NCI-H1048 (cell line): ENCODE measurements at places on chromosomes 7 and 10.

GRCh38 chr10:7432884-7433726 is 22.3 kb upstream of the SFMBT2 start:
- DNase-seq, result peak; percentile 69

- no peak for DNase-seq
These were observed 6.6 kb downstream of the C10orf90 start for GRCh38 chr10:126663880-126664279.

DNA sequence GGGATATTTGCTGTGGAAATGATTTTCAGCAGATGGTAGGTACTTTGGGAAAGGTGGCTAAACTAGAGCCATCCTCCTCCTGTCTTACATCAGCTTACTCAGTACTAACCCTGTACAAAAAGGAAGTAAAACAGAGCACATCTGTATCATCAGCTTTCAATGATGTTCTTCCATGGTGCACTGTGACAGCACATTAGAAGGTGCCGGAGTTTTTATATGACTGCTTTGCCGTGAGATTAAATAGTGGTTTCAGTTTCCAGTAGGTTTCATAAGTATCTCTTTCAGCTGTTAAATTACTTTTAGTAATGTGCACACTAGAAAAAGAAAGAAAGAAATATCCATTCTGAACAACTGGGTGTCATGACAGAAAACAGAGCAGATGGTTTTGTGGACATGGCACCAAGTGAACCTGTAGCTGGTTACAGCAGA is 86.5 kb downstream of the ARID5B start:
- DNase-seq, result no peak

- DNase-seq, result no peak
These were observed 59.3 kb upstream of the IGFBP3 start for GRCh38 chr7:45980181-45980905.

- DNase-seq, result no peak
These were observed 421.5 kb upstream of the LRRN3 start for GRCh38 chr7:110669410-110669809.

GRCh38 chr10:111954386-111954785 is 229.2 kb downstream of the GPAM start:
- no peak for DNase-seq
